Cortex of kidney (tissue), 1 donor: ENCODE measurements at places on chromosomes 7 and 10.

- DNase-seq, result no peak
These were observed 118.9 kb downstream of the AUTS2 start for GRCh38 chr7:69717221-69717620.

DNA sequence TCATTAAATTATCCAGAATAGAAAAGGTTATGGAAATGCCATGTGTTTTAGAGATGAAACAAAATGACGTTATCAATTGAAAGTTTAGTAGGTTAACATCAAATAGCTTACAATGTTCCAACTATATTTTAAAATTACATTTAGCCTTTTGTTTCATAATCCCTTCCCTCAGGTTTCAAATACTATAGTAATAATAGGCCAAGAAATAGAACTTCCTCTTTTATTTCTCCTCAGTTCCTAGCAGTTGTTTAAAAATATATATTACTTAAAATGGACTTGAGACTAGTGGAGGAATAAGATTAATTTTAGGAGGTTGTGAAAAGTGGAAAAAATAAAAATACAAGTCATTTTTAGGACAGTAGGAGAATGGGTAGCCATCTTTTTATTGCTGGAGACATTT, 16.4 kb upstream of the PDSS1 start:
- DNase-seq, result no peak

GRCh38 chr10:3067118-3067858, at the start of gene PFKP:
TSS of gene PFKP (plus strand) at chr10:3067548. CDS start at chr10:3067596, 48 bp downstream.
- DNase-seq, result no peak

DNA sequence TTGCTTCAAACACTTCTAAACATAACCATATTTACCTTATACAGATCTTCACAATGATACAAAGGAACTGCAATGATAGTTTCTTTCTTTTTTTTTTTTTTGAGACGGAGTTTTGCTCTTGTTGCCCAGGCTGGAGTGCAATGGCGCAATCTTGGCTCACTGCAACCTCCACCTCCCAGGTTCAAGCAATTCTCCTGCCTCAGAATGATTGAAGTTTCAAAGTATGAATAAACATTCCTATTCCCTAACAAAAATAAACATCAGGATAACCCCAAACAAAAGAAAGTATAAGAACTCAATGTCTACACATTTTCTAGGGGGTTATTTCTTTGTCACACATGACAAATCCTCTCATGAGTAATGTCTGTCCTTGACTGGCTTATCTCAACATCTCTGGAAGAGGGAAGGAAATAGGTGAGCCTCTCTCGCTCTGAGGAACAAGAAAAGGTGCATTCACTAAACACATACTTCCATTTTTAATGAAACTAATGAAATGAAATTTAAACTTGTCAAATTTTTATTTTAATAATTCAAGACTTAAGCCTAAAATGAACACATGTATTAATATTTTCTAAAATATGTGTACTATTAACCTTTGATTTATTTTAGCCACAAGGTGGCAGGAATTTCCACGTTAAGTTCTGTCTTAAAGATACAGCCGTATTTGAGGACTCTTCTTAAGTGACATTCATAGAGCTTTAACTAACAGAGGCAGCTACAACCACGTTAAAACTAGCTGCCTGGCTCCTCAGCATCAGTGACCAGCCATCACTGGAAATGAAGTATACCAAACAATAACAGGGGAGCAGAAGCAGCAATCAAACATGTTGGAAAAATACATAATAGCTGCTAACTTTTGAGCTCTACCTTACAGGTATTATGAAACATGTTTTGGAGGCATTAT, 58.3 kb downstream of the MALSU1 start:
- DNase-seq, result no peak

- no peak for DNase-seq
These were observed 1.5 kb downstream of the ARHGAP21 start for GRCh38 chr10:24722131-24722675.

DNA sequence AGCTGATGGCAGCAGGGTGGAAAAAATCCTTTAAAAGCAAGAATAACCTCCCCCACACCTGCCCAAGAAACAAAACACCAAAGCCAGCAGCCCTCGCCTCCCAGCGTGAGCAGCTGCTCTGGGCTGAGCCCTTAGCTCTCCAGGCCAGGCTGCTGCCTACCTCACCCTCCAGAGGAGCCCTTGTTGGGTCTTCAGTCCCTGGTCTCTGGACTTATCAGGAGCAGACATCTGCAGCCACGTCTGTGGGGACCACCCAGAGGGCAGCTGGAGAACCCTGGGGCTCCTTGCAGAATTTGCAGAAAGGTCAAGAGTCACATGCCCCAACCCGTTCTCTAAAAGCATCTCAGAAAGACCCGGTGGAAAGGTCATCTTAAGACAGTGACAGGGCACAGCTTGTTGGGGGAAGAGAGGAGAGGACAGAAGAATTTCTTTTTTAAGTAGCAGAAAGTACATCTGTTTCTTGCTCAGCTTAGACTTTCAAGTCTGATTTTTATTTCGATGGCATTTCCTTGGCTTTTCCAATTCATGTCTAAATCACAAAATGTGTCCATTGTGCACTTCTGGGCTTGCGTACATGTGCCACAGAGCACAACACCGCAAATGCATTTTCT, 425.7 kb upstream of the NFE2L3 start:
- DNase-seq, result no peak

DNA sequence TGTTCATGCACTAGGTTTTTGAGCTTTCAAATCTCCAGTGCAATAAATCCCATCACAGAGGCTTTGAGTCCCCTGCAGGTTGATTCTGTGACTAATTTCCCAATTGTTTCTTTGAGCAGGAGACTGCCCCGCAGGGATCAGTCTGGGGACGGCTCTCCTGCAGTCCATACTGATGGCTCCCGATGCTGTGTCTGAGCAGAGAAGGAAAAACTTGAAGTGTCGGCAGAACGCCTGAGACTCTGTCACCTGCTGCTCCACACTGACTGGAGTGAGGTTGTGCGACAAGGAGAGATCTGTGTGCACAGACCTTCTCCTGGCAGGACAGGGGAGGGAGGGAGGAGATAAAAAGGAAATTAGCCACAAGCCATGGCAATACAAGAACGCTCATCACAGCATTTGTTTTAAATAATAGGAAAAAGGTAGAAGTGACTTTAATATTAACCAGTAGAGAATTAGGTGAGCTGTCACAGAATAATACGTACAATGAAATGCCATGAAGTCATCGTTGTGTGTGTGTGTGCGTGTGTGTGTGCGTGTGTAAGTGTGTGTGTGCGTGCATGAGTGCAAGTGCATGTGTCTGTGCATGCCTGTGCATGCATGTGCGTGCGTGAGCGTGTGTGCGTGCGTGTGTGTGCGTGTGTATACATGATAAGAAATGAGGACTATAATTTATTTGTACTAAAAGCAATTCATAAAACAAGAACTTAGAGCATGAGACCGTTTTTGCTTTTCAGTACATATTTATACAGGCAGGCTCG, 38.2 kb downstream of the HTR5A start:
- DNase-seq, result no peak
